ENCODE measurements at places on chromosomes 5 and 9.
A peak's percentile ranks its signal among the peaks of the same experiment; 100 is the strongest.

GRCh38 chr5:150000990-150001659 lies 586 bp downstream of the HMGXB3 start:
- no peak for DNase-seq

GRCh38 chr5:42366051-42366450 lies 57.2 kb upstream of the GHR start:
- DNase-seq: peak; percentile 18

DNA sequence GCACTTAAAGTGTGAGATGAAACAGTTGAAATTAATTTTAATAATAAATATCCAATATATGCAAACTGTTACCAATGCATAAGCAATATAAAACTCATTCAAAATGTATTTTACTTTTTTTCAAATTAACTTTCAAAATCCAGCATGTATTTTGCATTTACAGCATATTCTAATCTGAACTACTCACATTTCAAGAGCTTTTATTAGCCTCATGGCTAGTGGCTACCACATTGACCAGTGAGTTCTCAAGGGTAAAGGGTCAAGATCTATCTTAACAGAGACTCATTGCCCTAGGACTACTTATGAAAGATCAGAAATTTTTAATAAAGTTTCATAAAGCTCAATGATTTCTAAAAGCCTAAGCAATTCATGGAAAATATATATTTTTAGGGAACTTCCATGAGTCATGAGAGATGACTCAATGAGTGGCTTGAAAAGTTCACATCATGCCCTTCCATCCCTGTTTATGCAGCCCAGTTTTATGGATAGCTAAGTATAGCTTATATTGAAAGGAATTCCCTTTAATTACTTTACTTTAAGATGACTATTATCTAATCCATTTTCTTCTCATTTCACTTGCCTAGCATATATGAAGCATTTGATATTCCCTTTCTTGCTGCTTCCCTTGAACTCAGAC lies 608.6 kb downstream of the SLCO4C1 start:
- no peak for DNase-seq

DNA sequence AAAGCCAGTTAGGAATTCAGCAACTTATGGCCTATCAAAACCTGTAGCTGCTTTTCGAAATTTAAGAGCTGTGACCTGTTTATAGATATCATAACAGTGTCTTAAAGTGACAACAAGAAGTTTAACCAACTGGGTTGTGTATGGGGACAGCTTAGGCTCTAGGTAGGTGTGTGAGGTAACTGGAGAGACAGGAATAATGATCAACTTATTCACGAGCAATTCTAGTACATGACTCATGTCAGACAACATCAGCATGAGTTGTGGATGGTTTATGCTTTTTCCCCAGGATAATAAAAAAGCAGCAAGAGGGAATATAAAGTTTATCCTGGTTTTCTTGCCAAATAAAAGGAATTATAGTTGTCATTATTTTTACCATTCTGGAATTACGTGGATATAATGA lies 88.6 kb downstream of the GDNF start:
- no peak for DNase-seq

GRCh38 chr5:97628031-97628430 lies 445.0 kb upstream of the RIOK2 start:
- DNase-seq: no peak

DNA sequence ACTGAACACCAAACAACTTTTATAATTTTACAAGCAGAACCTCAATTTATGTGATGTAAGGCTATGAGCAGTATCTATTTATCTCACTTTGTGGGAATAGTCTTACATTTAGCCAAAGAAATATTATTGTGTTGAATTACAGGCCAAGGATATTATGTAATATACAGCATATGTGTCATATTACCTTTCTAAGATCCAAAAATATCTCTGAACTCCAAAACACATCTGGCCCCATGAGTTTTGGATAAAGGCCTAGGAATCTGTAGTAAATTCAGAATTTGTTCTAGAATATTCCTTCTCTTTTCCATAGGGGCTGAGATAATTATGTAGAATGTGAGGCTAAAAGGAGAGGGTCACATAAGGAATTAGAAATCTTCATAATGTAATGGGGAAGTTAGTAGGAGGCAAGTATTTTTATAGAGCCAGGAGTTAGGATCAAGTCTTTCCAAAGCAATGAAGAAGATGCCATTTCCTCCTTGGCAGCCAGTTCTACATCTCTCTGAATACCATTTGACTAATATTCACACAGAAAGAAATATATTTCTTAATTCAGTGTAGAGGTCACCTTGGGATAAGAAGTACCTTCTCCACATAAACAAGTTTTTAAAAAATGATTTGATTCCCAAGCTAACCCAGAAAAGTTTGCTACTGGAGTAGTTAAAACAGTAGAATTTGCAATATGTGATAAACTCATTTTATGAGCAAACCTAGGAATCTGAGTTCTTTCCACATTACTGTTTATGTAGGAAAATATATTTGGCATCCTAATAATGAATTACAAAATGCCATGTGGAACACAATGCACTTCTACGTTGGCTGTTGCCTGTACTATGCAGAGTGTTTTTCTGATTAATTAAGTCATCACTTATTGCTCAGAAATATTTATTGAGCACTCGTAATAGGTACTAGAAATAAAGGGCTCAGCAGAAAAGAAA lies 20.3 kb upstream of the GRAMD2B start:
- DNase-seq: no peak

DNA sequence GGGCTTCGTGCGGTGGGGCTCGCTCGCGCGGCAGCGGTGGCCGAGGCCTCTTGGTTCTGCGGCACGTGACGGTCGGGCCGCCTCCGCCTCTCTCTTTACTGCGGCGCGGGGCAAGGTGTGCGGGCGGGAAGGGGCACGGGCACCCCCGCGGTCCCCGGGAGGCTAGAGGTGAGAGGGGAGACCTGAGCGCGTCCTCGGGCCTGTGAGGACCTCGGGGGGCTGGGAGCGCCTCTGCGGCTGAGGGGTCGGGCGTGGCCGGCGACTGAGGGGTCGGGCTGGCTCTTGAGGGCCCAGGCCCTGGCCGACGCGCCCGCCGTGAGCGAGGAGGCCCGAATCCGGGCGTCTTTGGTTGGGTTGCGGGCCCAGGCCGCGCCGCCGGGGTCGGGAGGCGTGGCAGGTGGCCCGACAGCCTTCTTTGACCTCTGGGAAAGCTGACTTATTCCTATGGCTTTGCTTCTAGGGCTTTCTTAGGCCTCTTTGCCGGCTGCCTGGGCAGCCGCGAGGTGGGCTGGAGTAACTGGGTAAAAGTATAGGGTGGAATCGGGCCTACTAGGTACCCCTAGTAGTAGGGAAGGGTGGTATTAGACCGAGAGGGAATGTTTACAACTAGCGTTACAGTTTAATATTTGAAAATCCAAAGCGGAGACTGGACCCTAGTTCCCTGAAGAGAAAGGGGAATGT lies at the start of gene CANX:
Gene CANX, plus strand, starts transcription at position 33 of the 681 bp plus-strand sequence. CDS start 6,715 bp downstream, outside the sequence.
- DNase-seq: no peak

DNA sequence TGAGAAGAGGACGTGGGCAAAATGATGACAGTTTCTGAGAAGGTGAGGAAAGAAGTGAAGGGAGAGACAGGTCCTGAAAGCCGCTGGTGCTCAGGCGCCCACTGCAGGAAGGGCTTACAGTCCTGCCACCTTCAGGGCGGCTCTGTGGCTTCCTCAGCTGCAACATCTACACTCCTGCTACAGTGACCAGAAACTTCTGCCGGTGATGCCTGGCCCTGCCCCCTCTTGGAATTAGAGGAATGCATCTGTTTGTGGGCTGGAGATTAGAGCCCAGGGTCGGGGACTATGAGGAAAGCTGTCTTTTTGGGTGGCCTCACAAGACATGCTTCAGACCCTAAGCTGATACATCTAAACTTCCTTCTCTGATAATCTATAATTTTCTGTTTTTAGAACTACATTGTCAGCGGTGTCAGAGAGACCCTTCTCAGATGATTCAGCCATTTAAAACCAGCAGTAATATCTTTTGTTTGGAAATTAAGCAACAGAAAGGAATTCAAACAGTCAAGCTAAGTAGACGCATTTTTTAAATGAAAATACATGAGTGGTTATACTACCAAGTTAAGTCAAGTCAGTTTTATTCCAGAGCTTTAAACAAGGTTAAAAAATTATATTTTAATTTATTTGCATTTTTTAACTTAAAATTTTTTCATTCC lies 30.4 kb downstream of the PRDM6 start:
- peak; percentile 66 for DNase-seq

DNA sequence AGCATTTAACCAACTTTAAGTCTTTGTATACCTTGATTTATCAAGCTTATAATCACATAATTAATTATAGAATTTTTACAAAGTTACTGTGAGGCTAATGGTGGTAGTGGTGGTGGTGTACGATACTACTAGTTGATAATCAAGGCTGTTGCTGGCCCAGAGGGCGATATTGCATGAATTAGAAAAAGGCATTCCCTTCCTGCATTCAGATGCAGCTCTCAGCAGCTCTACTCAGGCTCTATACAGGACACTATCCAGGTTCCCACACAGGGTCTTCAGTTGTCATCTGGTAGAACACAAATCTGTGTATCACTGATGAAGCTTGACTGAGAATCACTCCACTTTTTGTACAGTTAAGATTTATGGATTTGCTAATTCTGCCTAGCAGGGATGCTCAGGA lies 562.8 kb upstream of the C9orf72 start:
- DNase-seq: no peak

DNA sequence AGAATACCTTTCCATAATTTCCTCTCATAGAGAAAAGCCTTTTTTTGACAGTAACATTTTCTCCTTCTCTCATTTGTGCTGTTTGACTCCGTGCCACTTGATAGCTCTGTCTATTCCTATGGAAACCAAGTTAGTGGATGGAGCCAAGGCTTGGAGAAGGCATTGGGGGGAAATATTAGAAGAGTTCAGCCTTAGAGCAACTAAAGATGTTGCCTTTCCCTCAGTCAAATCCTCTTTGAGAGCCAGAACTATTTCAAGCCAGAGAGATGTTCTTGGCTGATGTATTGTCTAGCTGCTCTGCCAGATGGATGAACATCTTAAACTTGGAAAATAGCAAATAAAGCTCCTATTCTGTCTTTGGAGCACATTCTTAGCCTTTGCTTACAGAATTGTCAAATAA lies 112.4 kb downstream of the INVS start:
- DNase-seq: no peak

GRCh38 chr5:127206320-127207113 lies 84.1 kb upstream of the MEGF10 start:
- DNase-seq: no peak

DNA sequence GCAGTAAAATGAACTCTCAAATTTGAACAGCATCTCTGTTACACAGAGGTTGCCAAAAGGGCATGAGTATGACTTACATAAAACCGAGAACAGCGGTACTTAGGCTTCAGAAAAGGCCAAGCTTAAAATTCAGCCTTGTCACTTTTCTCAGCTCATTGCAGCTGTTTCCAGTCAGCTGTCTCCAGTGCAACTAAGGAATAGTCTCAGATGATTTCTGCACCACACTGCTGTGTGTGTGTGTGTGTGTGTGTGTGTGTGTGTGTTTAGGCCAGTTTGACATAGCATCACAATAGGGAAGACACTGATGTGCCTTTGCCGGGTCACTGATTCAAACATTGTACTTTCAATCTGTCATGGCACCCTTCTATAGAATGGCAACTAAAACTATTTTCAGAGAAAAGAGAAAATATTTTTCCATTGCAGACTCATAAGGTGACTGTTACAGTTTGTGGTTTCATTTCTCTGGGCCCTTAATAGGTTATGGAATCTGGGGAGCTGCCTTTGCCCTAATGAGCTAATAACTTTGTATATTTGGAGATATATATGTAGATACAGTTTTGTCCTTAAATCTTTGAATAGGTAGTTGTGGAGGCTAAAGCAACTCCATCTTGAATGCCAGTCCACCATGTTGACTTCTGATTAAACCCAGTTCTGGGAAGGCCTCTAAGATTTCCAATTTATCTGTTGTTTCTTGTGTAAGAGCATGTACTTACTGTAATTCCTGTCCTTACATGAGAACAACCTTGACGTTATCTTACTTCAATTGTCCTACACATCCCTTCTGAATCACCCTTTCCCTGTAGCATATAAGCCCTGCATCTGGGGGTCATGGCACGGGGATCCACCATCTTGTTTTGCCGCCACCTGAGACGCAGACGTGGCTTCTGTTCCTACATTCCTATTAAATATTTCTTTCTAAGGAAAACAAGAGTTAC lies 4.5 kb downstream of the LSM11 start:
- no peak for DNase-seq

DNA sequence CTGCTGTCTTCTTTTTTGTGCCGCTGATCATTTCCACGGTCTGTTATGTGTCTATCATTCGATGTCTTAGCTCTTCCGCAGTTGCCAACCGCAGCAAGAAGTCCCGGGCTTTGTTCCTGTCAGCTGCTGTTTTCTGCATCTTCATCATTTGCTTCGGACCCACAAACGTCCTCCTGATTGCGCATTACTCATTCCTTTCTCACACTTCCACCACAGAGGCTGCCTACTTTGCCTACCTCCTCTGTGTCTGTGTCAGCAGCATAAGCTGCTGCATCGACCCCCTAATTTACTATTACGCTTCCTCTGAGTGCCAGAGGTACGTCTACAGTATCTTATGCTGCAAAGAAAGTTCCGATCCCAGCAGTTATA lies 17.1 kb downstream of the F2R start:
- no peak for DNase-seq

DNA sequence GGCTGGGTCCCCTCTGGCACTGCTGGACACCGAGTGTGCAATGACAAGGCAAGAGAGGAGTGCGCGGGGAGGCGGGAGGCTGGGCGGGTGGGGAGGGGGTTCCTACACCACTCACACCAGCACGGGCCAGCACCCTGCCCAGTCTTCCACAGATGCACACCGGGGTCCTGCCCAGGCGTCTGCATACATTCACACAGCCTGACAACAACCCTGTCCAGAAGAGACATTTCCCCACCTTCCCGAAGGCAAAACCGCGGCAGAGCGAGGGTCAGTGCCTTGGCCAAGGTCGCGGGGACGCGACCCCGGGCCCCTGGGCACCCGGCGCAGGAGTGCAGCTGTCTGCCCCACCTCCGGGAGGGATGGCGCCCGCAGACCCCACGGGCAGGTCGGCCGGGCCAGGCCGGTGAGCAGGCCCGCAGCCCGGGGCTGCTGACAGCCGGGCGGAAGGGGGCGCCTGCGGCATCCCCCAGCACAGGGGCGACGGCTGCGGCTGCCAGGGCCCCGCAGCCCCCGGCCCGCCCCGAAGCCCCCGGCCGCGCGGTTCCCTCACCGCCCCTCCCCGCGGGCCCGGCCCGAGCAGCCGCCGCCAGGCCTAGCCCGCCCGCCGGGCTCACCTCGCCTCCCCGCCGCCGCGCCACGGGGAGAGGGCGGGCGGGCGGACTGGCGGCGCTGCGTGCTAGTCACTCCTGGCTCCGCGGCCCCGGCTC lies 496 bp downstream of the MAPK9 start:
- no peak for DNase-seq

DNA sequence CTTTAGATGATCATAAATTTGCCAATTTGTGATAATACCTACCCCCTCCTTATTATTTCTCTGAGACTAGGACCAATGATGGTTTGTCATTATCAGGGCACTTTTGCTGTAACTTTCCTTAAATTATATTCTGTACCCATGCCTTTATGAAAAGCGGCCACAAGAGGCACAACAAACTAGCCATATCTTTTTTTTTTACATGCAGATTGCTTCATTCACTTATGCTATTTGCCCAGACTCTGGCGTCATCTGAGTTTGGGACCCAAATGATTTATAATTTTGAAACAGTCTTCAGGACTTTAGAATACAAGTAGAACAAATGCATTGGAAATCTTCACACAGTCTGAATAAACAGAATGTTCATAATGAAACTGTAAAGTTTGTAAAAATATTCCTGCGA lies 408.1 kb downstream of the MAT2B start:
- no peak for DNase-seq

GRCh38 chr5:173331287-173331686 lies 3.1 kb upstream of the STC2 start:
- no peak for DNase-seq
